Left ventricle myocardium inferior (tissue), 1 donor: ENCODE measurements at places on chromosomes 5 and 9.

DNA sequence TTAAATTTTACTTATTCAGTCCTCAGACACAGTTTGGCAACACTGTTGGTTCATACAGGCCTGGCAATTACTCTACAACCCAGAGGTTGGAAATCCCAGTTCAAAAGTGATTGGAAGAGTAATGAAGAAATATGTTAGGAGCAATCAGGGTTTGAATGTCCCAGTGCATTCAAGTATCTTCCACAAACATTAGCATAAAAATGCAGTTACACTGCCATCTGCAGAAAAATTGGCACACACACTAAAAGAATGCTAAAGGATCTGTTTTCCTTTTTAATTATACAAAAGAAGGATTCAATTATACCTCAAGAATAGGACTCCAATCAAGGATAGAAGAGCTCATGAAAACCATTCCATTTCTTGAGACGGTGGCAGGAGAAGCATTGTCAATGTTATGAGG, 130.2 kb downstream of the DNAH5 start:
- DNase-seq = no peak

DNA sequence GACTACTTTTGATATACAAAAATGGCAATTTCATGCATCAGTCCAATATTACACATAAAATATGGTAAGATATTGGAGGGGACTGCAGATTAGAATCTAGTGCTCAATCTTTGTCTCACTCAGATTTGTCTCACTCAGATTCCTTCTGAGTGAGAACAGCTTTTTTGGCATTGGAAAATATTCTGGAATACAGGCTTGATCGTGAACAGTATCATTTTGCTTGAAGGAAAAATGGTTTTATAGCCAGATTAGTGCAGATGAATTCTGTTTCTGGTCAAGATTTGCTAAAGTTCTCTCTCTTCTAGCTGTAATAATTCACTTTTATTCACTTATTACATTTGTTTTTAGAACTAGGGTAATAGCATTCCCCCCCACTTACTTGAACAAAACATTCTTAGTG, 51.2 kb downstream of the MAN2A1 start:
- no peak for DNase-seq

- no peak for DNase-seq
These were observed 77.6 kb downstream of the CACNA1B start for GRCh38 chr9:137955224-137955570.

- DNase-seq = no peak
These were observed 25.5 kb downstream of the ADAM19 start for GRCh38 chr5:157549954-157550549.

DNA sequence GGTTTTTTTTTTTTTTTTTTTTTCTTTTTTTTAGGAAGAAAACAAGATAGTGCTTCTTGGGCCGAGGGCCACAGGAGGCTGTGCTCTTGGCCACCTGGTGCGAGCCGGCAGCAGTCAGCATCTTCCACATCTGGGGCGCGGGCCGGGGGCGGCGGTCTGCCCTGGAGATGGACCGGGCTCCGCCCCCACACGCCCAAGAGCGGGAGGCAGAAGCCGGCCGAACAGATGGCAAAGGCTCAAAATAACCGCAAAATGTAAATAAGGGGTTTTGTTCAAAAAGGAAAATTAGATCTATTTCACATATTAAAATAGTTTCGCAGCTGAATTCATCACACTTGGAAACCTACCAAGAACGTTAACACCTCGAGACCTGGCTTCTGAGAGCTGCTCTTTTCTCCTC, 51.5 kb upstream of the UBAC1 start:
- peak; percentile 35 for DNase-seq
